Stimulated activated CD8-positive, alpha-beta memory T cell treated with anti-CD3 and anti-CD28 coated beads, Interleukin-4, amount 100 ng/mL, for 1 hour (primary cell): ENCODE measurements at places on chromosomes 6 and 20.

DNA sequence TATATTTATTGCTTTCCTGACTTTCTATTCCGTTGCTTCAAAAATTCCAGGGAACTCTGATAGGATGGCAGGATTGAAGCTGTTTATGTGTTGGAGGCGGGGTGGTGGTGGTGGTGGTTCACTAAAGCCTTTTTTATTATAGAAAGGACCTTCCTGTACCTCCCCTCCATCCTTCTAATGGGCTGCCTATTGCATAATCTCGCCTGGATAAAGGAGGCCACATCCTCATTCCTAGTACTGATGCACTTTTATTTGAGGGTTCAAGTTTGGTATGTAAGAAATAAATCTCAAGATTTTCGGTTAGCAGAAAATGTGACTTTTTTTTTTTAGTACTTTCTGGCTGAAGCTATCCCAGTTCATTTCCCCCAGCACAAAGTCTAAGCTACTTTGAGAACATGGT is 18.7 kb upstream of the CTAGE9 start:
- DNase-seq, result no peak

DNA sequence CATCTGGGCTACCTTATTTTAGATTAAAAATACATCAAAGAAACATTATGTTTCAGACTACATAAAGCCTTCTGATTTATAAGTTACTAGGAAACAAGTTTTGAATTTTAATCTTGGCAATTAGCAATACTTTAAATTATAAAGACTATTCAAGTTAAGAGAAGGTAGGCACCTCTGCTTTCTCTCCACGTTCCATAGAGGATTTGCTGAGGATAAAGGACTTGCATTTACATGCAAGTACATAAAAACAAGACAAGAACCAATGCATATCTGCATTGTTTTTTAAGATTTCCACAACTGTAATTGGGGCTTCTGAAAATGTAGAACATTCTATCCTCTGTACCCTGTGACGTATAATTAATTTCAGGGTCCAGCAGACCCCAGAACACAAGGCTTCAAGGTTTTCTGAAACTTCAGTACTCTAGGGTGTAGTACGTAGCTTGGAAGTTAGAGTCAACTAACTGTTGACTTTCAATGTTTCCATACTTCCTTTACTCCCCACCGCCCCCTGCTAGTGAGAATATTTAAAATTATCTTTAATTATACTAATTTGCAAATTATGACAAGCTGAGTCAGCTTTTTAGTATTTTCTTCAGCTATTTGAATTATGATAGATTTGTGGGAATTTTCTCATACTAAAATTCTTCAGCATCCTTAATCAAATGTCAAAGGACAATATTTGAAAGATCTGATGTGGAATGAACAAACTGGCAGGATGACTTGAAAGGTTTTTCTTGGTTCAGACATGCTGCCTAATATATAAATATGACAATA is 82.8 kb downstream of the PKIB start:
- no peak for DNase-seq

GRCh38 chr6:155263373-155264063 is at the start of gene CLDN20:
Gene CLDN20, plus strand, starts transcription at chr6:155264013. Its CDS starts 11,707 bp downstream, at chr6:155275720.
- DNase-seq, result no peak

DNA sequence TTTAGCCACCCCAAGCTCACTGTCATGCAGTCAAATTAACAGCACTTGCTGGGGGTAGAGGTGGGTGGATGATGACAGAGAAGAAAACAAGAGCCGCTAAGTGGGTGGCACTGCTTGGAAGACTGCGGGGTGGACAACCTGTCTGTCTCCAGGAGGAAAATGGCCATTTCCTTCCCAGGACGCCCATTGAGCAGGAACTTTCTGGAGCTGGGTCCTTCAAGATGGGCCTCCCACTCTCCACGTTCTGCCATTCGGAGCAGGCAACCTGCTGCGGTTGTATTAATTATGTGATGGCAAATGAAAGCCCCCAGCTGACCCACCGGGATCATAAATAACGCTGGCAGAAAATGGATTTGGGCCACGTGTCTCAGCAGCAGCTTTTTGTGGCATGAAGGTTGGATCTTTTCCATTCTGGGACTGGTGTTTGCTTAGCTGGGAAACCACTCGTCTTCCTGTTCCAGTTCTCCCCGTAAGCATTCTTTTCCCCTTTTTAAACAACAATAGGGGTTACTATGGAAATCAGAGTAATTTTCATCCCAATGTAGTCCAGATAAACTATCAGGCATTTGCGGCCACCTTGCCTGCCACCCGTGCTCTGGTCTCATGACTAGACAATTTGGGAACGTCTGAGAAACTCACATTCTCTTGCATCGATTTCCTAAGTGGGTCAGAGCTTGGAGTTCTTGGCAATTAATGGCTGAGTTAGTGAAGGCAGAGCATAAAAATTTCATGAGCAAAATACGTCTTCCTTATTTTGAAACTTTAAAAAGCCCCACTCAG is 215.5 kb downstream of the ANKRD60 start:
- no peak for DNase-seq

DNA sequence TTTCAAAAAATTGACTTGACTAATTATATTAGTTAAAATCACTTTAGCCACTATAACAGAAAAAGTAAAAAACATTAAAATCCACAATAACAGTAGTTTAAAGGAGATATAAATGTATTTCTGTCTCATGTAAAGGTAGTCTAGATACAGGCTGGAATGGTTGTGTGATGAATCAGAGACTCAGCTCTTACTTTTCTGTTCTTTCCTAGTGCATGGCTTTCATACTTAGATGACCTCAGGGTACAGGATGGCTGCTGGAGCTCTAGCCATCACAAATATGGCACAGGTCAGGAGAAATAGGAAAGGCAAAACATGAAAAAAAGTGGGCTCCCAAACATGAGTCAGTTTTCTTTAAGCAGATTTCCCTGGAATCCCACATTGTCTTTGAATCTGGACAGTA is 157.7 kb upstream of the FLRT3 start:
- DNase-seq, result no peak

GRCh38 chr6:150417250-150417649 is 48.4 kb downstream of the IYD start:
- DNase-seq, result no peak

GRCh38 chr6:45365036-45365435 is 12.7 kb downstream of the SUPT3H start:
- DNase-seq, result no peak

DNA sequence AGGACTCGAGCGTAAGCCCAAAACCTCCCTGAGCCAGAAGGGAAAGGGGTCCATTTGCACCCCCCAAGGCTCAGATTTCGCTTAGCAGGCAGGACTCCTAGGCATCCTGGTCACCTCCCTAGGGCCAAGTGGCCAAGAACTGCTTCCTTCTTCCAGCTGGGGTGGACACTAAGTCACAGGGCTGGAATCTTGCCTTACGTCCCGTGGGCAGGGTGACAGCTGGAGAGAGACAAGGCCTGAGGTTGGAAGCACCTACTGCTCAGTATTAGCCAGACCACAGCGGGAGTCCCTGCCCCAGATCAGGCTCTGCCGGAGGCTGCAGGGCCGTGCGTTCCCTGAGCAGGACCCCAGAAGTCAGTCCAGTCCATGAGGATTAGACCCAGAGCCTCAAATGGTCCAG is 19.7 kb downstream of the LAMA5 start:
- no peak for DNase-seq

DNA sequence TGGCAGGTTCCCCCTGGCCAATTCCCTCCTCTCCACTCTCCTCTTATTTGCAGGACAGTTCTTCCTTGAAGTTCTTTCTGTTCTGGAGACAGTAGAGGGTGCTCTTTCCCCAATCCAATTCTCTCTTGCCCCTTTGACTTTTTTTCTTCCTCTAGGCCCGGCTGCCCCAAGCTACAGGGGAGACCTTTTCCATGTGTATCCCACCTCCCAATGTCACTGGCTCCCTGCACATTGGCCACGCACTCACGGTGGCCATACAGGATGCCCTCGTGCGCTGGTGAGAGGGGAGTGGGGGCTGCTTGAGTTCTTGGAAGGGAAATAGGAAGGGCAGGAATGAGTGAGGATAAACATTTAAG is 1.5 kb downstream of the VARS2 start:
- DNase-seq, result no peak

DNA sequence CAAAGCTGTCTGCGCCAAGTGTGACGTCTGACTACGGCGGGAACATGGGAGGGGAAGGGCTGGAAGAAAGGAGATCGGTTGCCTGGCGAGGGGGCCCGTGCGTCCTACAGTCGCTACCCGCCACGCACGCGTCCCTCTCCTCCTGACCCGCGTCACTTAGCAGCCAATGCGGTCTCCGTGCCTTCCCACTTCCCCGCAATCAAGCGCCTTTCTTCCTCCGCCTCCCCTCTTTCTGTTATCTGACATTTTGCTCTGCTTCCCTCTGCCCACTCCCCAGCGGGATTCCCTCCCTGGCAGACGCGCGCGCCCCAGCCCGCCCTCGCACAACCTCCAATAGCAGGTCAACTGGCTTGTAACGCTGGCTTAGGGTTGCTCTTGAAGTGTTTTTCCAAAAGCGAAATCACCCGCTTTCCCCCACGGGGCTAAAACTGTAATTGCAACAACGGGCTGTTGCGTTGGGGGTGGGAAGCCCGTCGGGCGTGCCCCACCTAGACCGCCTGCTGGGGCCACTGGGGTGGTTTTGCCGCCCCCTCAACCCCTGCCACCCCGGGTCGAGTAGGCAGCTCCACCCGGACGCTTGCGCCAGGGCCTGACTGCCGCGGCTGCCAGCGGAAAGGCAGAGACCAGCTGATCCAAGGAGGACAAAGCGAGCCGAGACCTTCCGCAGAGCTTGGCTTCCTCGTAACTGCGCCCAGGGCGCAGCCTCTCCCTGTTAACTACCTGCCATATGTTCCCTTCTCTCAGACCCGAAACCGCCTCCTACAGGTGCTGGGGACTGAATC is 6.2 kb upstream of the SOX4 start:
- DNase-seq, result no peak

- no peak for DNase-seq
These were observed 6.0 kb downstream of the SCUBE3 start for GRCh38 chr6:35219683-35220326.

DNA sequence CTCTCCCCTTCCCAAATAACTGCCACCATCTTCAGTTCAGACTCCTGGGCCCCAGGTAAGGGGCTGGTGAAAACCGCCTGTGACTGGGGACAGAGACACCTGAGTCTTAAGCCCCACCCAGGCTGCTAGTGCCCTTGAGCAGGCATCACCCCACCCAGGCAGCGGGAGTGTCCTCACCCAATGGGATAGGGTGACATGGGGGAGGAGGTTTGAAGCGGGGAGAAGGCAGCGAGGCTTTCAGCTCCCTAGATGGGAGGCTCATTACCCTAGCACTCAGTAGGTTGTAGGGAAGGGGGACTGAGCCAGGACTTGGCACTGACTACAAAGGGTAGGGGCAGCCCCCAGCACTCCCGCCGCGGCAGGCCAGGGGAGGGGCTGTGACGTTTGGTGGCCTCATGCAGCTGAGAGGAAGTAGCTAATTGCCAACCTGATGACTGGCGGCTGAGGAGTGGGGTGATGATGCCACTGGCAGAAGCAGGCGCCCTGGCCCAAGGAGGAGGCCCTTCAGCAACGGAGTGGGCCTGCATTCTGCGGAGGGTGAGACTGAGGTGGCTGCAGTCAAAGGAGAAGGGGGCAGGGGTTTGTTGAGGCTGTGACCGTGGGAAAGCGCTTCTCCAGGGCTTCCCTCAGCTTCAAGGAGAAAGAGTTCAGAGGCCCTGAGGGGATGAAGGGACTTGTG is 126.9 kb downstream of the MRPL14 start:
- DNase-seq, result no peak

GRCh38 chr6:57072108-57072507 is 17.9 kb upstream of the ZNF451 start:
- no peak for DNase-seq

- no peak for DNase-seq
These were observed 11.3 kb upstream of the TRDN start for GRCh38 chr6:123648020-123648580.

DNA sequence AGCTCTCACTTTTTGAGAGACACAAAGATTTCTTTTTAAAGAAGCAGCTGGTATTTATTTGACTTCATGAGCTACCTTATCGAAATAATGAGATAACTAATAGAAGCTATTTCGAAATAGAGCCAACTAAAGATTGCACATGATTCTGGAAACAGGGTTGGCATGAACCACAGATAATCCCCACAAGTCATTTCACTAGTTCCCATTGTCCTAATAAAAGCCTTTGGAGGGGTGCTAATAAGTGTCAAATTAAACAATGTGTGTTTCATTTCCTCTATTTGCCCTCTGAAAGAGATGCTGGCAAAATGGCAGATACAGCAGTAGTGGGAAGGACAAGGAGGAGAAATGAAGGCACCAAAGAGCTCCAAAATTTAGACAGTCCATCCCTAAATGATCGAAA is 78.6 kb upstream of the RIPOR2 start:
- no peak for DNase-seq

DNA sequence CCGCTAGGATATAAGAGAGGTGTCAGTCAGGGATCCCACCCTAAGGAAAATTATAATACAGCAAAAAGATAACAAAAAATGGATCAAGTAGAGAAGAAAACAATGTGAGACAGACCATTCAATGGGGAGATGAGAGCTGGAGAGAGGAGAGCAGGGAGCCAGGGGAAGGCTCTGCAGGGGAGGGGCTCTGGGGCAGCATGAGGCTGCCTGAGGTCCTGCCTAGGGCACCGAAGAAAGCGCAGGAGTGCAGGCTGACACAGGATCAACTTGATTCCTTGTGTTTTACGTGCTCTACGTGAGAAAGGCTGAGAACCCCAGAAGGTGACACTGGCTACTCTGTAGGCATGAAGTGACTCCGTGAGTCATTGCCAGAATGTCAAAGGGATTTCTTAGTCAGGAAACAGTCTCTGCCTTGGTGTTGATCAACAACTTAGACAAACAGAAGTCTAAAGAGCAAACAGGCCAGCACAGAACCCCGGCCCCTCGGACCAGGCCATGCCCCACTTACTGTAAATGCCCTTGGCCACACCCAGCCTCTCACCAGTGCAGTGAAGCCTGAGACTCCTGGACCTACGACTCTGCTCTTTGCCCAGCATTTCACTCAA is 290.1 kb upstream of the PRDM1 start:
- DNase-seq, result no peak

DNA sequence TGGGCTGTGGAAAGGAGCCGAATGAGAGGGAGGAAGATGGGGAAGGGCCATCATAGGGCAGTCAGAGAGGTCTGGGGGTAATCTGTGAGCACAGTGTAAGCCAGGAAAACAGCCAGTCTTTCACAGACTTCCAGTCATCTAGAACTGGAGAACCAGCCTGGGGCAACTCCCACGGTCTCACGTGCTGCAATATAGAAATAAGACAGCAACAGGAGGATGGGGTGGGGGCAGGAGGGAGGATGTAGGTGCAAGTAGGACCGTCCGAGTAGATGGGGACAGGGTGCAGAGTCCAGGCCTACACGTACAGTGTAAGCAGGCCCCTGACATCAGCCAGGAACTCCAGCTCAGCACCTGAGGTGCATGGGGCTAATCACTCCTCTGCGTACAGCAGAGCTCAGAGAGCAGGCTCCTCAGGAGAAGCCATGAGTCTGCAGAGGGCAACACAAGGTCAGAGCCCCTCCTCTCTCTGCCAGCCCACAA is 58.2 kb upstream of the TNFAIP3 start:
- DNase-seq, result no peak

GRCh38 chr20:53678990-53679596 is 85.5 kb upstream of the ZNF217 start:
- no peak for DNase-seq

DNA sequence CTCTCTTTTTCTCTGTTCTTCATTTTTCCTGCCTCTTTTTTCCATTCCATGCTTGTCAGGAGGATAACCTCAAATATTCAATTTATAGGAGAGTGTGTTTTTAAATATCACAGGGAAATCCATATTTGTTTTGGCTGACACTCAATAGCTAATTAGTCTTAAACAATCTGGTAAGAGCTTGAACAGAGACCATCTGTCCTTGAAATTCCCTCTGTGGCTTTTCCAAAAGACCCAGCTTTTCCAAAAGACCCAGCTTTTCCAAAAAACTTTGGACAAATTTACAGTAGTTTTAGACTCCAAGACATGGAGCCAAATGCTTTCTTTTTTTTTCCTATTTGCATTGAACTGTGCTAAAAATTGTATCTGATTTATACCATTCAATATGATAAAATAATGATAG is 127.4 kb upstream of the FAM83B start:
- no peak for DNase-seq
